ENCODE measurements at places on chromosomes 13 and 19. TPM values are rescaled to one million over a fixed set of nuclear protein-coding genes. Genes with fewer than 3 reads are reported as not detected.

GRCh38 chr19:5934774-5935472, 20.9 kb downstream of the CAPS start:
- H3K36me3 ChIP-seq: peaks cover 30% of the 10 kb centered on the region
- H3K4me1 ChIP-seq: no peaks in the 10 kb centered on the region
- H3K4me3 ChIP-seq: no peak overlapping the region
- H3K27ac ChIP-seq: no peak overlapping the region
- no peaks in the 10 kb centered on the region for H3K27me3 ChIP-seq

GRCh38 chr13:95338905-95339304, 37.7 kb upstream of the ABCC4 start:
- H3K27ac ChIP-seq: no peak overlapping the region
- no peaks in the 10 kb centered on the region for H3K36me3 ChIP-seq
- H3K4me3 ChIP-seq: no peak overlapping the region
- H3K27me3 ChIP-seq: peaks cover 2% of the 10 kb centered on the region
- no peaks in the 10 kb centered on the region for H3K4me1 ChIP-seq

DNA sequence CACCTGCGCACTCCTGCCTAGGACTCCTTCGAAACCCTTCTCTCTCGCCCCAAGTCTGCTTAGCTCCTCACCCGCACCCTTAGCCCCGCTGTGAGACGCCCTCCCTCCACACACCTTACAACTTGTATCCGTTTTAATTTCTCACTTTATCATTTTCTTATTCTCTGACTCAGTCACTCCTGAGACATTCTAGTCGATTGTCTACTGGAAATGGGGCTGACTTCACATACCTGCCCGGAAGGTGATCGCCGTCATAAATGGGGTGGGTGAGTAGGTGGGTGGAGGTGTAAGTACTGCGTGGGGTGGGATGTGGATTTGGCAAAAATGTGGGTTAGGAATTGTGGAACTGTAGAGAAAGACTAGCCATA, 714 bp downstream of the NDFIP2 start:
- peak; percentile 49 for DNase-seq
- peaks cover 12% of the 10 kb centered on the region for H3K27me3 ChIP-seq
- H3K27ac ChIP-seq: peak overlapping the region; percentile 76
- H3K4me3 ChIP-seq: peak overlapping the region; percentile 79

- no peak overlapping the region for H3K4me3 ChIP-seq
- no peaks in the 10 kb centered on the region for H3K27me3 ChIP-seq
- peaks cover 15% of the 10 kb centered on the region for H3K36me3 ChIP-seq
- DNase-seq: no peak
- no peak overlapping the region for H3K27ac ChIP-seq
Measured at GRCh38 chr19:56146904-56147303, 5.8 kb downstream of the ZNF444 start.

LRRC25 gene
- total RNA-seq: 0.53 TPM

DNA sequence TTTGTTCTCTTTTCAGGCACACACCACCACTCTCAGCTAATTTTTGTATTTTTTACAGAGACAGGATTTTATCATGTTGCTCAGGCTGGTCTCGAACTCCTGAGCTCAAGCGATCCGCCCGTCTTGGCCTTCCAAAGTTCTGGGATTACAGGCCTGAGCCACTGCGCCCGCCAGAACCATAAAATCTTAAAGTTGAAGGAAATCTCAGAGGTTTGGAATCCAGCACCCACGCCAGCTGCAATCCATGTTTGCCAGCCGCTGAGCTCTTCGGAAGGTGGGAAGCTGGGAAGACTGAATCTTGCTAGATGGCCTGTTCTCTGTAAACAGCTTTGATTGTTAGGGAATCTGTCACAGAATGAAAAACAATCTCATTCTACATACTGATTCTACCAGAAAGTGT, 38.5 kb downstream of the SPATA13 start:
- H3K4me1 ChIP-seq: peaks cover 19% of the 10 kb centered on the region
- H3K27me3 ChIP-seq: no peaks in the 10 kb centered on the region
- H3K4me3 ChIP-seq: no peak overlapping the region
- H3K27ac ChIP-seq: no peak overlapping the region
- H3K36me3 ChIP-seq: peaks cover 3% of the 10 kb centered on the region
- no peak for DNase-seq

DNA sequence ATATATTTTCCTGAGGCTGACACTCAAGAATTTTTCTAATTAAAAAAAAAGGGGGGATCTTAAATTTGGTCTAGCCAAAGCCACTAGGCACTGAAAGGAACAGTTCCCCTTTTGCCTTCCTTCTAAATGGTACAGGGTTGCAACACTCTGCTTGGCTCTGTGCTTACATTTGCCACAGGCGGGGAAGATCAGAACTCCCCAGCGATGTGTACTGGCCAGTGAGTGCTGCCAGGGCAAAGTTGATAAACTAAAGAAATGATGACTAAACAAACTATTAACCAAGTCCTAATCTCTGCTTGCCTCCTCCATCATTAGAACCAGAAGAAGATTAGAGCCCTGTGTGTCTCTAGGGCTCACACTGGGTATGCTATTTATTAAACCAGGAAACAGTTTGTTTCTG, 75.3 kb upstream of the SCEL start:
- H3K36me3 ChIP-seq: no peaks in the 10 kb centered on the region
- no peak for DNase-seq
- H3K4me3 ChIP-seq: no peak overlapping the region
- H3K4me1 ChIP-seq: no peaks in the 10 kb centered on the region

DNA sequence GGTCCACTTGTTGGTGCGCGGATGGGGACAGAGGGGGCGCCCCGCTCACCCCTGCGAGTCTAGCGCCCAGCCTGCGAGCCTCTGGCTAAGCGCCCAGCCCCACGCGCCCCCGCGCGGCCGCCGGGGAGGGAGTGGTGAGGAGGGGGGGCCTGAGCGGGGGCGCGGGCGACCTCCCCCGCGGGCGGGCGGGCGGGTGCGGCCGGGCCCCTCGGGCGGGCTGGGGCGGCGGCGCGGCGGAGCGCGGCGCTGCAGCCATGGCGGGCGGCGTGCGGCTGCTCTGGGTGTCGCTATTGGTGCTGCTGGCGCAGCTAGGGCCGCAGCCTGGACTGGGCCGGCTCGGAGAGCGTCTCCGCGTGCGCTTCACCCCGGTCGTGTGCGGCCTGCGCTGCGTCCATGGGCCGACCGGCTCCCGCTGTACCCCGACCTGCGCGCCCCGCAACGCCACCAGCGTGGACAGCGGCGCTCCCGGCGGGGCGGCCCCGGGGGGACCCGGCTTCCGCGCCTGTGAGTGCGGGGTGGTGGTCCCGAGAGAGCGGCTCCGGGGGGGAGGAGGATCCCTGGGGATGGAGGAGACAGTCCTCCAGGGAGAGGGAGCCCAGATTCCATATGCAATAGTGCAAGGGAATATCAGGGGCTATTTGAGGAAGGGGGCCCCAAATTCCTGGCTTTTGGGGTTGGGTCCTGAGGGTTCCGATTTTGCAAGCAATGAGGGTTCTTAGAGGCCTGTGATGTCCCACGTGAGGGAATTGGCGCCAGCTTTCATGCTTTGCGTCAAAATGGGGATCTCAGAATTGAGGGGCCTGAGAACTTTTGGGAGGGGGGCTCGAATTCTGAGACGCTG, at the start of gene LTBP4:
Gene LTBP4, plus strand, starts transcription at position 236 of the 841 bp plus-strand sequence. Its CDS starts 19 bp downstream, at position 255.
- peak within 1 kb of the TSS; percentile 49 for H3K4me3 ChIP-seq
- peaks cover 71% of the 10 kb centered on the region for H3K4me1 ChIP-seq
- peaks cover 44% of the 10 kb centered on the region for H3K27me3 ChIP-seq
- peak; percentile 44 for DNase-seq
- no peaks in the 10 kb centered on the region for H3K36me3 ChIP-seq

DNA sequence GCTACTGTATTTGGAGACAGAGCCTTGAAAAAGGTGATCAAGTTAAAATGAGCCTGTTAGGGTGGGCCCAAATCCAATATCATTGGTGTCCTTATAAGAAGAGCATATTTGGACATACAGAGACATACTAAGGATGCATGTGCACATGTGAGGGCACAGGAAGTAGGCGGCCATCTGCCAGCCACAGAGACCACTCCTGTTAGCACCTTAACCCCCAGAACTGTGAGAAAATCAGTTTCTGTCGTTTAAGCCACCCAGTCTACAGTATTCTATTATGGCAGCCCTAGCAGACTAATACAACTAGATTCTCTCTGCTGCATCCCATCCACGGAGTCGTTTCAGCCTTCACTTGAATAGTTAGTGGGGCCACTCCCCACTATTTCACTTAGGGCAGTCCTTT, 39.4 kb upstream of the DGKH start:
- no peak for DNase-seq
- peaks cover 6% of the 10 kb centered on the region for H3K4me1 ChIP-seq
- H3K27ac ChIP-seq: no peak overlapping the region
- peaks cover 5% of the 10 kb centered on the region for H3K27me3 ChIP-seq

GRCh38 chr19:3868770-3869456, at the start of gene ZFR2:
Gene ZFR2 (minus strand): TSS chr19:3869038. CDS start chr19:3869017, 21 bp downstream.
- peaks cover 6% of the 10 kb centered on the region for H3K4me1 ChIP-seq

SMIM24 gene
- 3.5 TPM for total RNA-seq

OR7A5 gene
- total RNA-seq: not detected

PCP2 gene
- total RNA-seq: 1.0 TPM

C1QTNF9 gene
- not detected for total RNA-seq

DNA sequence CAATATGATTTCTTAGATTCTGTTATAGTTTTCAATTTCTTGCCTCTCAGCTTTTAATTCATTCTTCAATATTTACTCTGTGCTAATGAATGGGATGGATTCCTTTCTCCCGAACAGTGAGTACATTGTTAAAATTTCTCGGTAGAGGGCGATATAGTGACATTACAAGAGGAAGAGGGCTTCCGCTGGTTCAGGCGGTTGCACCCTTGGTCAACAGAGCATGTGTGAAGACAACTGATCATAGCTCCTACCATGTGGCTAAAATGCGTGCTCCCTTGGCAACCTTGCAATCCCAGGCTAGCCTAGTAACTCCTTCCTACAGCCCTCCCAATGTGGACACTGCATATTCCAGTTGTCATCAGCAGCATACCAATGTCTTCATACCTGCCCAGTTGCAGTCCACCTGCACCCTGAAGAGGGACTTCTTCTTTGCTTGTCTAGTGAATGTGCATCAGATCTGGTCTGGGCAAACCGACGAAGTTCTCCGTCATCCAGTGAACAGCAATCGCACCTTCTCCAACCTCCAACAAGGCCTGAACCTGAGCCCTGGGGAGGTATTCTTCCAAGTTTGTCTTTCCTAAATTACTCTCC, 653.0 kb upstream of the GPC6 start:
- H3K4me3 ChIP-seq: no peak overlapping the region
- H3K27me3 ChIP-seq: no peaks in the 10 kb centered on the region
- no peaks in the 10 kb centered on the region for H3K36me3 ChIP-seq
- H3K27ac ChIP-seq: no peak overlapping the region

- no peak overlapping the region for H3K27ac ChIP-seq
- peaks cover 40% of the 10 kb centered on the region for H3K27me3 ChIP-seq
- no peaks in the 10 kb centered on the region for H3K36me3 ChIP-seq
- H3K4me3 ChIP-seq: no peak overlapping the region
- H3K4me1 ChIP-seq: no peaks in the 10 kb centered on the region
Measured at GRCh38 chr13:111536075-111536642, 215.7 kb downstream of the TEX29 start.

FBXL3 gene
- total RNA-seq: 35.6 TPM

- no peak overlapping the region for H3K27ac ChIP-seq
- no peaks in the 10 kb centered on the region for H3K27me3 ChIP-seq
- H3K36me3 ChIP-seq: no peaks in the 10 kb centered on the region
- no peak overlapping the region for H3K4me3 ChIP-seq
Measured at GRCh38 chr13:113080901-113081521, 24.6 kb upstream of the F7 start.

COG6 gene
- total RNA-seq: 26.0 TPM

- H3K36me3 ChIP-seq: no peaks in the 10 kb centered on the region
- H3K27me3 ChIP-seq: no peaks in the 10 kb centered on the region
- DNase-seq: no peak
- H3K4me3 ChIP-seq: no peak overlapping the region
- H3K27ac ChIP-seq: no peak overlapping the region
Measured at GRCh38 chr13:111968336-111969010, 98.5 kb upstream of the SOX1 start.

ANKLE1 gene
- 10.7 TPM for total RNA-seq

DNA sequence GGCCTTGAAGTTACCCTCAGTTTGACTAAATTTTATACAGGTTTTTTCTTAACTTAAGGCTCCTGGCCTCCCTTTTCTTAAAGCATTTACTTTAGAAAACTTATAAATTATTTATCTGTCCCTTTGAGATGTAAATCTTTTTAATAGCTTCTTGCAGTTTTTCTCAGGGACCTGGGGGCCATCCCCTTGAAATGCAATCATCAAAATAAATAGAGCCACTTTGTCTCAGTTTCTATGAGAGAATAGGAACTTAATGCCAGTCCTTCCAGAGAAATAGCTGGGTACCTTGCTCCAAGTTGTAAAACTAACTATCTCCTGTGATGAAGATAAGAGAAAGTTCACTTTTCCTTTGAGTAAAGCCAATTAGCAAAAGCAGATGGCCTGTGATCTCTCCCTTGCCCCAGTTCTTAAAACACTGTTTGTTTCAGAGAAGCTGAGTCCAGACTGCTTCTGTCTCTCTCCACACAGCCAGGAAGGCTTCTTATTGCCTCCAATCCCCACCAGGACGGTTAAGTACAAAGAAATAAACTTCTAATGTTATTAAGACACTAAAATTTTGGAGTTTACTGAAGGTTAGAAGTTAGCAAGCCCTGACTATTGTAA, 913.1 kb downstream of the OLFM4 start:
- no peak overlapping the region for H3K27ac ChIP-seq
- no peaks in the 10 kb centered on the region for H3K36me3 ChIP-seq
- H3K4me3 ChIP-seq: no peak overlapping the region
- H3K4me1 ChIP-seq: no peaks in the 10 kb centered on the region
- no peaks in the 10 kb centered on the region for H3K27me3 ChIP-seq

DNA sequence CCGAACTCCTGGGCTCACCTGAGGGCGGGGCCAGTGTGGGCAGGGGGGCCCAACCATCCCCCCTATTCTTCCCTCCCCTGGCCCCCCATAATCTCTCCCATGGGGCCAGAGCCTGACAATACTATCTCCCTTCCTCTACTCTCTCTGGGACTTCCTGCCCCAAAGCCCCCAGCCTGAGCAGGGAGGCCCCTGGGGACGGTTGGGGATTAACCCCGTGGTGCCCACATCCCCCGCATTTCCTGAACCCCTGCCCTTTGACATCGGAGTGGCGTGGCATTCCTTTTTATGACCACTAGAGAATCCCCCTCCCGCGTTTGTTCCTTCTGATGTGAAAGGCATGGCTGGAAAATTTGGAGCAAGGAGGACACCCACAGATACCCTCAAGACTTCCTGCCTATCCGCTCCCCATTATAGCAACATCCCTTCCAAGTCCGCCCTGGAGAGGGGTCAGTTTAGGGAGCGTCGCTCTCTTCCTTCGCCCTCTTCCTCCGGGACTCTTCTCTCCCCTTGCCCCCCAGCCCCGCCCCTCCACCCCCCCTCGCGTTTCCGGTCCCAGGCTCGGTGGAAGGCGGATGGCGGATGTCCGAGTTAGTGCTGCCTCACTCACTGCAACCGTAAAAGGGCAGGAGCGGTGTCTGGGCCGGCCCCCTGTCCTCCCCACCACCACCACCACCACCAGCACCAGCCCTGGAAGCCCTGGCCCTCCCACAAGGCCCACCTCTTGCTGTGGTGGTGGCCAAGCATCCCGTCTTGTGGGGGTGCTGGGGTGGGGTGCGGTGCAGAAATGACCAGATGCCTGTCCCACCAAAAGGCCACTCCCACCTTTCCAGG, 1.8 kb downstream of the VASP start:
- no peaks in the 10 kb centered on the region for H3K27me3 ChIP-seq
- peak overlapping the region; percentile 82 for H3K27ac ChIP-seq
- H3K36me3 ChIP-seq: peaks cover 42% of the 10 kb centered on the region
- DNase-seq: peak; percentile 71

PEG3 gene
- not detected for total RNA-seq
